ENCODE measurements at places on chromosomes 5 and 9. TPM values are rescaled to one million over a fixed set of nuclear protein-coding genes. Genes with fewer than 3 reads are reported as not detected.
A peak's percentile ranks its signal among the peaks of the same experiment; 100 is the strongest.

Gene PCDHGB6
- 9.8 TPM for total RNA-seq

Gene FGF1
- 2.9 TPM for total RNA-seq

Gene IRX1
- total RNA-seq: 0.41 TPM

Gene GDA
- 21.6 TPM for total RNA-seq

DNA sequence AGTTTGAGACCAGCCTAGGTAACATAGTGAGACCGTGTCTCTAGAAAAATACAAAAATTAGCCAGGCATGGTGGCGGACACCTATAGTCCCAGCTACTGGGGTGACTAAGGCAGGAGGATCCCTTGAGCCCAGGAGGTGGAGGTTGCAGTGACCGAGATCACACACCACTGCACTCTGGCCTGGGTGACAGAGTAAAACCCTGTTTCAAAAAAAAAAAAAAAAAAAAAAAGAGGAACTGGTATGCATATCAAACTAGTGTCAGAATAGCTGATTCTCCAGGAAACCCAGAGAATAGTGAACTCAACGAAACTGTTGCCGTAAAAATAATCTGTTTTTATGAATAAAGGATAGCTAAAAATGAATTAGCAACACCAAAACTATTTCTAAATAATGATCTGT is 126.6 kb upstream of the BASP1 start:
- DNase-seq: no peak

DNA sequence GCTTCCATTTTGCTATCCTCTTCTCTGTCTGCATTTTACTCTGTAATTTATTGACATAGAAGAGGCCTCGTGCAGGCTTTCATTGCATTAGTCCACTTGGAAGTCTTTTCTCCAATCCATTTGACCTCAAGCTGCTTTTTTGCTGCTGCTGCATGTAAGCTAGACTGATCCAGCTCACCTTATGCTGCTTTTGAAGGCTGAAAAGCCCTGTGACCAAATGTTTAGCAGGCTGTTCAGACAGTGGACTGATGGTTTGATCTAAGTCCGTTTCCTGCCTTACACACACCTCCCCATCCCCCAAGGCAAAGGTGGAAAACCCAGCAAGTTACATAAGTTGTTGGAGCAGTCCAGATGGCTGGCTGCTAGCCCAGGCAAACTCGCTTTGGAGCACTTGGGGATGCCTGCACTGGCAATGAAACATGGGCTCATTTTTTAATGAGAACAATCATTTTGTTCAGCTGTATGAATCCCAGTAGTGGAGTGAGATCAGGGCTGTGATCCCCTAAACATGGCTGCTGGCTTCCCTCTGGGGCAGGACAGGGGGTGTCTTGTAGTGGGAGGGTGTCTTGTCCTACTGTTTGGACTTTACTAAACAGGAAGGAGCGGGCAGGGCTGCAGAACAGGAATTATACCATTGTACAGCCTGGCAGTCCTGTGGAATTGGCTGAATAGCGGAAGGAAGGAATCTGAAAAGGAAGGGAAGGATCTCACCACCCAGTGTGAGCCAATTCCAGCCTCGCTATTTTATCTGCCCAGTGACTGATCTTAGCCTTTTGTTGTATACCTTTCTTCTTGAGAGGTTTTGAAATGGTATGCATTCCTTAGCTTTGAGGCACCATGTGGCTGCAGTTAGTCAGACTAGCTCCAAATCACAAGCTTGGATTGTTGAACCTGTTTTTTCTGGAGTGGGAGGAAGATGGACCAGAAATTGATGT is 212.0 kb downstream of the ARHGAP26 start:
- DNase-seq: peak; percentile 46

- DNase-seq: no peak
Observed at GRCh38 chr9:124322618-124323432, 65.1 kb downstream of the NEK6 start.

GRCh38 chr9:16309469-16310271 is 560.8 kb downstream of the BNC2 start:
- no peak for DNase-seq

GRCh38 chr5:36056422-36056821 is 10.3 kb downstream of the UGT3A2 start:
- DNase-seq: no peak

GRCh38 chr9:99850736-99851499 is 29.2 kb downstream of the NR4A3 start:
- DNase-seq: no peak

DNA sequence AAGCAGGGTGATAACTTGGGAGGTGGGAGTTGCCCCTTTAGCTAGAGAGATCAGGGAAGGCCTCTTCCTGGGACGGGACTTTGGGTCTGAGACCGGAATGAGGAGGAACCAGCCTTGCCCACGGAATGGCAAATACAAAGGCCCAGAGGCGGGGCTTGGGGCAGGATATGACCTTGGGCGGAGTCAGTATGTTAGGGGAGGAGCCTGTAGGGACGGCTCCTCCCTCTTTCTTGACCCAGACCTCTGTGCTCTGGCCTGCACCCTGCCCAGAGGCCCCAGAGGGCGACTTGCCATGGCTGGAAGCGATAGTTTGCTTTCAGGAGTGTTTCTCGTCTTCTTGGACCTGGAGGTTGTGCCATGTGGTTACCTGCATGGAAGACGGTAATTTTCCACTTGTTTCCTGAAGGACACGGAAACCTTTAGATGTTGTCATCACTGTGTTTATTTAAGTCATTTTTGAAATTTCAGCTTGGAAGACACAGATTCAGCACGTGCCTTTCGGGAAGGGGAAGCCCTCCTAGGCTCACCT is 85.6 kb downstream of the DAB2IP start:
- no peak for DNase-seq

- DNase-seq: no peak
Observed at GRCh38 chr5:143521846-143522400, 118.4 kb upstream of the NR3C1 start.
